Stimulated activated CD4-positive, alpha-beta T cell treated with anti-CD3 and anti-CD28 coated beads, Interleukin-15, amount 100 ng/mL, for 1 hour (primary cell): ENCODE measurements at places on chromosomes 12 and 14.

DNA sequence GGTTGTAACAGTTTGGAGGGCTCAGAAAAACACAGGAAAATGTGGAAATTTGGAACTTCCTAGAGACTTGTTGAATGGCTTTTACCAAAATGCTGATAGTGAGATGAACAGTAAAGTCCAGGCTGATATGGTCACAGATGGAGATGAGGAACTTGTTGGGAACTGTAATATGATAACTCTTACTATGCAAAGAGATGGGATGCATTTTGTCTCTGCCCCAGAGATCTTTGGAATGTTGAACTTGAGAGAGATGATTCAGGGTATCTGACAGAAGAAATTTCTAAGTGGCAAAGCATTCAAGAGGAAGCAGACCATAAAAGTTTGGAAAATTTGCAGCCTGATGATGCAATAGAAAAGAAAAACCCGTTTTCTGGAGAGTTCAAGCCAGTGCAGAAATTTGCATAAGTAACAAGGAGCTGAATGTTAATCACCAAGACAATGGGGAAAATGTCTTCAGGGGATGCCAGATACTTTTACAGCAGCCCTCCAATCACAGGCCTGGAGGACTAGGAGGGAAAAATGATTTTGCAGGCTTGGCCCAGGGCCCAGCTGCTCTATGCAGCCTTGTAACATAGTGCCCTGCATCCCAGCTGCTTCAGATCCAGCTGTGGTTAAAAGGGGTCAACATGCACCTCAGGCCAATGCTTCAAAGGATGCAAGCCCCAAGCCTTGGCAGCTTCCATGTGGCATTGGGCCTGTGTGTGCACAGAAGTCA, 572.7 kb upstream of the ATP2B1 start:
- DNase-seq, result no peak

GRCh38 chr12:77686760-77687159, 143.9 kb upstream of the NAV3 start:
- DNase-seq, result no peak

DNA sequence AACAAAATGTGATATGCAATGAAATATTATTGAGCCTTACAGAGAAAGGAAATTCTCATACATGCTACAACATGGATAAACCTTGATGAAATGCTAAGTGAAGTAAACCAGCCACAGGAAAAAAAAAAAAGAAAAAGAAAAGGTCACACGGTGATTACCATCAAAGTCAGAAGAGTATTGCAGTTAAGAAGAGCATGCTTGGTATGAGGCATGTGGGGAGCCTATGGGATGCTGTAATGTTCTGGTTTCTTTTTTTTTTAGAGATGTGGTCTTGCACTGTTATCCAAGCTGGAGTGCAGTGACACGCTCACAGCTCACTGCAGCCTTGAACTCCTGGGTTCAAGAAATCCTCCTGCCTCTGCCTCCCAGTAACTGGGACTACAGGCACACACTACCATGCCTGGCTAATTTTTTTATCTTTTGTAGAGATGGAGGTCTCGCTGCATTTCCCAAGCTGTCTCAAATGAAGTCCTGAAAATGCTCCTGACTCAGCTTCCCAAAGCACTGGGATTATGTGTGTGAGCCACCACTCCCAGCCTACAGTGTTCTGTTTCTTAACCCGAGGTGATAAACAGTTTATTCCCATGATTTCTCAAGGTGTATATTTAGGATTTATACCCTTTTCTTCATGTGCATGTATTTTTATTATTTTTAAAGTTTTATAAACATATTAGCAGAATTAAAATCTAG, 96.2 kb downstream of the SEC23A start:
- DNase-seq, result no peak

DNA sequence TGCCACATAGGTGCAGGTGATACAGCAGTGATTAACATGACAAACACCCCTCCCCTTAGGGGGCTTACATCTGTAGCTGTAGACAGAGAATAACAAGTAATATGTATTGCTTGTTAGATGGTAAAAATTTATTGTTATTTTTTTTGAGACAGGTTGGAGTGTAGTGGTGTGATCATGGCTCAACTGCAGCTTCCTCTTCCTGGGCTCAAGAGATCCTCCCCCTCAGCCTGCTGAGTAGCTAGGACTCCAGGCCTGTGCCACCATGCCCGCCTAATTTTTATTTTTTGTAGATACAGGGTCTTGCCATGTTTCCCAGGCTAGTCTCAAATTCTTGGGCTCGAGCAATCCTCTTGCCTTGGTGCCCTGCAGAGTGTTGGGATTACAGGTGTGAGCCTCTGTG, 19.8 kb downstream of the DIP2B start:
- DNase-seq, result no peak

GRCh38 chr12:56105609-56105902, 1.2 kb downstream of the PA2G4 start:
- DNase-seq, result no peak

DNA sequence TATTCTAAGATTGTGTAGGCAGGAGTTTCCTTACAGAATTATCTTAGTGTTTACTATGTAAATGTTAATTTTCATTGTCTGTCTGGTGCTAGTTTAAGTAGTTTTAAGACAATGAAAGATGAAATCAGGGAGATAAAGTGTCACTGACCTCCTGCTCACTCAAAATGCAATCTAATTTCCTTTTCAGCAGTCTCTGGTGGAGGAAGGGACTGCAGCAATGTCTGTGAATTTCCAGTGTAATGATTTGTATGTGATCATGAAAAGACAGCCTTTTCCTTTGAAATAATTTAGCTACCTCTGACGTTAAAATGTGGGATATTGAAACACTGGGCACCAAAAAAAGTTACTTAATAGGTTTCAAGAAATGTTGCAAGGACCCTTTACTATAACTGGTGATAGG, 779.7 kb upstream of the FLRT2 start:
- DNase-seq, result no peak

- no peak for DNase-seq
These were observed 49.5 kb downstream of the ATP2A2 start for GRCh38 chr12:110330544-110330943.

- no peak for DNase-seq
These were observed 53.8 kb downstream of the PEBP1 start for GRCh38 chr12:118189741-118190191.

GRCh38 chr14:103910262-103910935, 17.9 kb upstream of the TDRD9 start:
- DNase-seq, result peak; percentile 47
